ENCODE measurements at places on chromosomes 11 and 22.
A peak's percentile ranks its signal among the peaks of the same experiment; 100 is the strongest.

GRCh38 chr11:121304759-121305158 is 12.2 kb downstream of the SC5D start:
- DNase-seq: no peak

GRCh38 chr22:23478175-23478574 is 101.9 kb downstream of the IGLL1 start:
- DNase-seq: no peak

DNA sequence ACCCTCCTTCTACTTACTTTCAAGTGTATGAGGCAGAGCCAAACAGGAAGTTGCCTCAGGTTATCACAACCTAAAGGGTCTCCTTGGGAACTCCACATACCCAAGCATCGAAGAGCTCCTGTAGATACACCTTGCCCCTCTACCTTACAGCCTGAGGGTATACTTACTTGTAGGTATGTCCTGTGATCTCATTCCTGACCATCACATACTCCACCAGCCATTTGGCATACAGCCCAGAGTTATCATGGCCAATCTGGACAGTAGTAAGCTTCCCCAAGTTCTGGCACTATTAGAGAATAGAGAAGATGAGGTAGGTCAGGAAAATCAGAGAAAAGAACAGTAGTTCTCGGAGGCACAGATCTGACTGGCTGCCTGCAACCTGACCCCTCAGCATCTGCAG is 53.4 kb upstream of the SCUBE2 start:
- no peak for DNase-seq

DNA sequence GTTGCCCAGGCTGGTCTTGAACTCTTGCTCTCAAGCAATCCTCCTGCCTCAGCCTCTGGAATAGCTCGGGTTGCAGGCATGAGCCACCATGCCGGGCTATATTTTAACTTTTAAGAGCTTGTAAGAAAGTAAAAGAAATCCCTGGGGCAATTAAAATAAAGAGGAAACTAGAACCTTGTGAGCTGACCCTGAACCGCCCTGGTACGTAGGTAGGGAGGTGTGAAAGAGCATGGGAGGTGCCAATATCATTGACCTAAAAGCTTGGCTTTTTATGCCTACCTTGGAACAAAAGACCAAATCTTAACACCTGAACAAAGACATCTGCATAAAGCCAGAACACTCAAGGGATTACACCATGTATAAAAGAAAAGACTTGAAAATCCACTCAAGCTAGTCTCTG is 595.1 kb downstream of the SOX6 start:
- no peak for DNase-seq

GRCh38 chr22:44622679-44623078 is 79.3 kb upstream of the PRR5 start:
- no peak for DNase-seq

DNA sequence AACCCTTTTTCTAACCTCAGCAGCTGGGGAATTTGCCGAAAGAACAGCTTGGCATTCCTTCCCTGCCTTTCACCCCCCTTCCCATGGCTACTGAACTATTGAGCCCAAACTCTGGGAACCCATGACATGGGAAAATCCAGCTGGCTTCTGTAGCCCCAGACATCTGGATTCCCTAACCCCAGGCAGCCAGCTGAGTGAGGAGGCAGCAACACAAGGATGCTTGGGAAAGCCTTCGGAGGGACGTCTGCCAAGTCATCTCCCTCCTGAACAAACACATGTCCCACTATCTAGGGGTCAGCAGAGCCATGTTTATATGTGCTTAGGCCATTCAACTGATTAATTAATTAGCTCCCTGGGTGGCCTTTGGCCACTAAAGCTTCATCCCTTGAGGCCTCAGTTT is 21.6 kb downstream of the LRRC55 start:
- DNase-seq: no peak

- no peak for DNase-seq
Measured at GRCh38 chr11:46359953-46360352, 12.7 kb downstream of the DGKZ start.

DNA sequence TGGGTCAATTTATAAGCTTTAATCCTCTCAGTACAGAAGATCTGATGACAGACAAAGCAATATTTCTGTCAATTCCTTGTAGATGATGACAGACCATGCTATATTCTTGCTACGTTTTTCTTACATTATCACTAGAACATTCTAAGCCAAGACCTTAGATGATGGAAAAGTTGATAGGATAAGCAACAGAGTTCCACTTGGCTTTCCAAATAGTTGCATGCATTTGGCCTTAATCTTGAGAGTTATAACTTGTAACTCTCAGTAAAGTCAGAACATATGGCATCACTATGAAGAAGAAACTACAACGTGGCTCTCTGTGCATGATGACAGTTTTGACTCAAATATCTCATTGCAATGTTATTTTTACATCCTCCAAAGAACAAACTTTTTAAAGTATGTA is 544.3 kb upstream of the LRRC4C start:
- no peak for DNase-seq

DNA sequence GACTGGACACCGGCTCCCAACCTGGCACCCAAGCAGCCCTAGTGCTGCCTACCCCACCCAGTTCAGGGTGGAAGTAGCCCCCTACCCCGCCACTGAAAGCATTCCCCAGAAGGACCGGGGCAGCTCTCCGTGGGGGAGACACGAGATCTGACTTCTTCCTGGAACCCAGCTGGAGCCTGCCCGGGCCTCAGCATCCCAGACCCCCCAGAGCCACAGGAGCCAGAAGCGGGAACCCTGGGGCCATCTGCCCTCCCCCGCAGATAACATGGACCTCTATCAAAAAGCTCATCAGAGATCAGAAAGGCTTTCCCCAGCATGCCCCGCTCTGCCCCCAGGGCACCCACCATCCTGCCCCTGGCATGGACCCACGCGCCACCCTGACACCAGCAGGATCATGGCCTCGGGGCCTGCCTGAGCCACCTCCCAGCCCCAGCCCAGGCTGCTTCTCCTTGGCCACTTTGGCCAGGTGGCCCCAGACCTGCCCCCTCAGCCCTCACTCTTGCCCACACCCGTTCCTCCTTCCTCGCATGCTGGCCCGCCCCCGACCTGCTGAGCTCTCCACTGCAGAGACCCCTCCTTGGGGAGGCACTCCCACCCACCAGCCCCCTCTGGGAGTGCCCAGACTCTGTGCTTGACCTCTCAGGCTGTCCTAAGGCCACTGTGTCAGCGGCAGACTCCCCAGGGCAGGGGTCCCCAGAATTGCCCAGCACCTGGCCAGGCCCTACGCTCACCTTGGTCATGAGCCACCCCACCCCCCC is 17.1 kb downstream of the WNT7B start:
- DNase-seq: no peak

- no peak for DNase-seq
Measured at GRCh38 chr11:45391168-45391850, 105.2 kb upstream of the SYT13 start.

- DNase-seq: no peak
Measured at GRCh38 chr11:79173615-79174014, 267.2 kb downstream of the TENM4 start.

DNA sequence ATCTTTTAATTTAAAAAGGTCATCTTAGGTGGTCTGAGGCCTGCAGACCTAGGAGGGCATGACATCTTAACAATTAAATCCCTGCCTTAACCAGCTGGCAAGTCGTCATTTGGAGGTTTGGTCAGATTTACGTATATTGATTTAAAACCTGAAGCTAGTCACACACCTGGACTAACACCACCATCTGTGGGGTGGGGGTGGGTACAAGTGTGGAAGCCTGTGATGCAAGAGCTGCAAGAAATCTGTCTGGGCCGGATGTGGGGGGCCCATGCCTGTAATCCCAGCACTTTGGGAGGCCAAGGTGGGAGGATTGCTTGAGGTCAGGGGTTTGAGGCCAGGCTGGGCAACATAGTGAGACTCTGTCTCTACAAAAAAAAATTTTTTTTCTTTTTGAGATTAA is 11.6 kb downstream of the CCDC87 start:
- DNase-seq: no peak

GRCh38 chr22:41943661-41944209 is 3.2 kb downstream of the CENPM start:
- DNase-seq: no peak

- DNase-seq: no peak
Measured at GRCh38 chr11:11836676-11837231, 5.0 kb upstream of the USP47 start.

GRCh38 chr11:2963112-2963754 is 28.9 kb downstream of the NAP1L4 start:
- DNase-seq: no peak

DNA sequence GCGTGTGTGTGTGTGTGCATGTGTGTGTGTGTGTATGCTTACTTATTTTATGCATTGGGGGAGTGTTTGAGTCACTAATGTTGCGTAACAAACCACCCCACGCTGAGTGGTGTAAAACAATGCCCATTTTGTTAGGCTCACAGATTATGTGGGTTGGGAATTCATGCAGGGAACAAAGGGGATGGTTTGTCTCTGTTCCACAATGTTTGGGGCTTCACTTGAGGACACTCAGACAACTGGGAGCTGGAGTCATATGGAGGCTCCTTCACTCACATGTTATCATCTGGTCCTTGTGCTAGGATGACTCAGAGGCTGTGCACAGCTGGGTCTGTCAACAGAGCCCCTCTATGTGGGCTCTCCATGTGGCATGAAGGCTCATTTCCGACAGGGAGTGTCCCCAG is 51.3 kb upstream of the LARGE1 start:
- no peak for DNase-seq

GRCh38 chr22:32557444-32557843 is 82.8 kb downstream of the FBXO7 start:
- no peak for DNase-seq

- no peak for DNase-seq
Measured at GRCh38 chr11:47296045-47296444, 26.1 kb downstream of the MADD start.

DNA sequence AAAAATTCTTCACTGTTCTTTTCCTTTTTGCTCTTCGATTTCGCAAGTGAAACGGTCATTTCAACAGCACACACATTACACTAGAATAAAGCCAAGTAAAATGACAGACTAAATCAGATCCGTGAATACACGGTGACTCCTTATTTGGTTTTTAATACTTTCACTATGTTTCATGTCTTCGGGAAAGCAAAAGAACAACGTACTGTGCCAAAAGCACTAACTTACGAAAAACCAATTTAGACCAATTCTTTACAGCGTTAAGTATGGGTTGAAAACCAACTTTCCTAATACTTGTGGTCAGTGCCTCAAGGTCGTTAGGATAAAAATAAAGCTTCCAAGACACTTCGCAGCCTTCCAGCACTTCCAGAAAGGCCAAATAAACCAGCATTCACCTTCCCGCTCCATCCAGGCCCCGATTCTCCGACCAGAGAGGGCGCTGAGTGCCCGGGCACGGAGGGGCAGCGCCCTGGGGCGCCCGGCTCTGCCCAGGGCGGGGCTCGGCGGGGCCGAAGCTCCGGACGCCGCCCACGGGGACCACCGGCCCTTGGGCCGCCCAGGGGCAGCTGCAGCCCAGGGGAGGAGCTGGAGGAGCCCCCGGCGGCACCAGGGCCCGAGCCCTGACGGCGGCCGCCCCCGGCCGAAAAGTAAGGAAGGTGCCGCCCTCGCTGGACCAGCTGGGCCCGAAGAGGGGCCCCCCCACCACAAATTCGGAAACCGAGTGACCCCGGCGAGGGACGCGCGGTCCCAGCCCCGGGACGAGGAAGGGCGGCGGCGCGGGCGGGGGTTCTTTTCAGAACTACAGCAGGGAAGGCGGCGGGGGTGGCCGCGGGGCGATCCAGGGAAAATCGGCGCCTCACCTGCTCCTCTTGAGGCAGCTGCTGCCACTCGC is 499 bp downstream of the ATL3 start:
- peak; percentile 20 for DNase-seq

DNA sequence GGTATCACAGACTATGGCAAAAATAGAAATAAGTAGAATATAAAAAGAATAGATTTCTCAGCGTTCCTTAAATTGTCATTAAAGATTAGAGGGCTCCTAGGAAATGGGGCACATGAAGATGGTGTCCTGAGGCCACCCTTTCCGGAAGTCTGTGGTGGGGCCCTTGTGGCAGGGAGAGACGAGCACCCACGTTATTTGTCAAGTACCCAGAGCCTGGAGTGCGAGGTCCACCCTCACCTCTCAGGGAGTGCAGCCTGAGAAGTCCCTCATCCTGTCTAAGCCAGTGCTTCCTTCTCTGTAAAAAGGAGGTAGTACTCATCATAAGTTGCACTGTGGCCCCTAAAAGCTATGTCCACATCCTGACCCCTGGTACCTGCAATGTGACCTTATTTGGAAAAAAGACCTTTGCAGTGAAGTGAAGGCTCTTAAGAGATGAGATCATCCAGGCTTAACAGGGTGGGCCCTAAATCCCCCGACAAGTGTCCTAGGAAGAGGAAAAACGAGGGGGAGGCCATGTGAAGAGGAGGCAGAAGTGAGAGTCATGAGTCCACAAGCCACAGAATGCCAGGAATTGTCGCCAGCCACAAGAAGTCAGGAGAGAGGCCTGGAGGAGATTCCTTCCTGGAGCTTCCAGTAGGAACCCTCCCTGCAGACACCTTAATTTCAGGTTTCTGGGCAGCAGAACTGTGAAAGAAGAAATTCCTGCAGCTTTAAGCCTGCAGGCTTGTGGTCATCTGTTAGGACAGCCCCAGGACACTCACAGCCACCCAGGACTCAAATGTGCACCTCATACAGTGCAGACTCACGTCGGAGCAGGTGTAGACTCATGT is 76.8 kb upstream of the CCND1 start:
- no peak for DNase-seq

DNA sequence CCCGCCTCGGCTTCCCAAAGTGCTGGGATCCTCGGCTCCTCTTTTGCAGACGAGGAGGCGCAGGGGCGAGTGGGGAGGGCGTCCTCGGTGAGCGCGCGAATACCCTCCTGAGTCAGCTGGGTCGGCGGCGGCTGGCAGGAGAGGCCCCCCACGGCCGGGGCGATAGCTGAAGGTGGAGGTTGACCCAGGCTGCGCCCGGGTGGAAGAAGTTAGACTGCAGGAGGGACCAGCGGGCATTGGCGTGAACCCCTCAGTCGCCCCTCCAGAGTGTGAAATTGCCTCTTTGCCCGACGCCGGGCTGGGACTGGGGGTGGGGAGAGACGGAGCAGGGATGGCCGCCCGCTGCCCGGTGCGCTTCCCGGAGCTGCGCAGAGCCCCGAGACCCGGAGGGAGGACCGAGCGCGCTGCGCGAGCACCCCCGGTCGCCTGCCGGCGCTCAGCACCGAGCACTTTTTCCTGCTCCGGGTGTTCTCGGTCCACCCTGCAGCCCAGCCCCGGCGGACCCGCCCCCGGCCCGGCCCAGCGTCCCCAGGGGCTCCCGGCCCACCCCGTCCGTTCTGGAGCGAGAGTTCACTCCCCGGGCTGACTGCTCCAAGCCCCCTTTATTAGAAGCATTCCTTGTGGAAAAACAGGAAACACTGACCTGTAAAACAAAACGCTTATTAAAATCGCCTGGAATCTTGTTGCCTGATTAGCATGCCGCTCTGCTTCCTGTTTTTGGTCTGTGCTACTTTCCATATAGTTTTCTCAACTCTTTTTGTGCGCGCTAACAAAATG is 13.7 kb upstream of the CPT1A start:
- no peak for DNase-seq

DNA sequence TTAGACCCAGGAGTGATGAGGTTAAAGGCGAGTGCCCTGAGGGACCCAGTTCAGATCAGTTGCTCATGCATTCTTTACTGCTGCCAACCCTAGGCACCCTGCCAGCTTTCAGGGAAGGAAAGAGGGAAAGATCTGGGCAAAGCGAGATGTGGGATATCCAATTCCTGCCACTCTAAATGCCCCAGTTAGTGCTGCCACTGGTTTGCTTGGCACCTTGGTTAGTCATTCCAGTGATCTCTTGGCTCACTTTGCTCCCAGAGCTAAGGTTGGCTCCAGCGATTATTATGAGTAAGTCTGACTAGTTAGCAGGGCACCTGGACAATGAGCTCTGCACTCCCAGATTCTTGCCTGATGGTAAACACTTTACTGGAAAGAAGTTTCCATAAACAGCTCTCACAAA is 85.0 kb downstream of the INSC start:
- DNase-seq: no peak

Data from naive thymus-derived CD4-positive, alpha-beta T cell (primary cell).